Naive thymus-derived CD8-positive, alpha-beta T cell (primary cell): ENCODE measurements at places on chromosomes 1 and 21. TPM values are rescaled to one million over a fixed set of nuclear protein-coding genes. Genes with fewer than 3 reads are reported as not detected.

DNA sequence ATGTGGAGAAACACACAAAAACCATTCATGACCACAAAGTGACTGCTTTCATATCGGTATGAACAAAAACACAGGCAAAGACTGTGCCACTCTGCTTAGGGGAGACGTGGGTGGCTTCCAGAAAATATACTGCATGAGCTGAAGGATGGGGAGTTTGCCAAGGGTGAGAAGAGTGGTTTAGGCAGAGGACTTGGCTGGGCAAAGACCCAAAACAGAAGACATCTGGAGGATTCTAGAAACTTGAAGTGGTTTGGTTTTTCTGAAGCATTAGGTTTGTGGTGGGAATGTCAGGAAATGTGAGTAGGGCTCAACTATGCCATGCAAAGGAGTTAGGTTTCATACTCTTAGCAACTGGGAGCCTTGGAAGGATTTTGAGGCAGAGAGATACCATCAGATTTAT is 26.6 kb upstream of the DNM3 start:
- no peak for DNase-seq

Gene C1QTNF12
- not detected for polyA plus RNA-seq

Gene FNDC5
- not detected for polyA plus RNA-seq

GRCh38 chr1:182264185-182264584 is 127.4 kb downstream of the GLUL start:
- no peak for DNase-seq

Gene SF3B4
- polyA plus RNA-seq: 71.9 TPM

GRCh38 chr1:8962812-8963530 is 17.3 kb downstream of the CA6 start:
- DNase-seq: peak; percentile 52

GRCh38 chr1:201346337-201346939 is 31.0 kb downstream of the TNNT2 start:
- no peak for DNase-seq

GRCh38 chr1:230507666-230508402 is 81.7 kb upstream of the PGBD5 start:
- DNase-seq: no peak

GRCh38 chr1:116854716-116855115 is 55.0 kb upstream of the PTGFRN start:
- no peak for DNase-seq

Gene HMGCS2
- not detected for polyA plus RNA-seq

Gene OBSCN
- polyA plus RNA-seq: 0.56 TPM

DNA sequence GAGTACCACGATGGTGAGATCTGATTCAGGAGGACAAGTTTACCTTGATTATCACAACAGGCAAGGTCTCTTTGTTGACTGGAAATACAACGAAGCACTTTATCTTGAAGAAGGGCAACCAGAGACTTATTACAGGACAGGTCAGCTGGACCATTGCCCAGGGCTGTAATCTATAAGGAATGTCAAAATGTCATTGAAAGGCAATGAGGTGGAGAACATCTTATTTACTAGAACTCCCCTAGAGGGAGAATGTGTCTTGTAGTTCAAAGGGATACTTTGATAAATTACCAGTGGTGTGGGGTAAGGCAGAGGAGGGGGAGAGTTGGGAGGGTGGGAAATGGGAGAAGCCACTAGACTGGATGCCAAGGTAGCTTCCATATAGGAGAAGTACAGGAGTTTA is 212.3 kb downstream of the NCAM2 start:
- no peak for DNase-seq

- no peak for DNase-seq
These were observed 30.3 kb upstream of the USP1 start for GRCh38 chr1:62406576-62406975.

DNA sequence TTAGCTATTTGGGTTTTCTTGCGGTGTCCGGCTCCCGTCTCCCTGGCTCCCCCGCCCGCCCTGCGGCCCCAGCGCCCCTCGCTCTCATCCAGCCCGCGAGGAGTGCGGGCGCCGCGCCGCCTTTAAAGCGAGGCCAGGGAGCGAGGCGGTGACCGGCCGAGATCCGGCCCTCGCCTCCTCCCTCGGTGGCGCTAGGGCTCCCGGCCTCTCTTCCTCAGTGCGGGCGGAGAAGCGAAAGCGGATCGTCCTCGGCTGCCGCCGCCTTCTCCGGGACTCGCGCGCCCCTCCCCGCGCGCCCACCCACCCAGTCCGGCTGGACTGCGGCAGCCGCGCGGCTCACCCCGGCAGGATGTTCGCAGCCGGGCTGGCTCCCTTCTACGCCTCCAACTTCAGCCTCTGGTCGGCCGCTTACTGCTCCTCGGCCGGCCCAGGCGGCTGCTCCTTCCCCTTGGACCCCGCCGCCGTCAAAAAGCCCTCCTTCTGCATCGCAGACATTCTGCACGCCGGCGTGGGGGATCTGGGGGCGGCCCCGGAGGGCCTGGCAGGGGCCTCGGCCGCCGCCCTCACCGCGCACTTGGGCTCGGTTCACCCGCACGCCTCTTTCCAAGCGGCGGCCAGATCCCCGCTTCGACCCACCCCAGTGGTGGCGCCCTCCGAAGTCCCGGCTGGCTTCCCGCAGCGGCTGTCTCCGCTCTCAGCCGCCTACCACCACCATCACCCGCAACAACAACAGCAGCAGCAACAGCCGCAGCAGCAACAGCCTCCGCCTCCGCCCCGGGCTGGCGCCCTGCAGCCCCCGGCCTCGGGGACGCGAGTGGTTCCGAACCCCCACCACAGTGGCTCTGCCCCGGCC is 492 bp downstream of the HLX start:
- DNase-seq: no peak

Gene KRTAP10-2
- not detected for polyA plus RNA-seq

GRCh38 chr1:100703716-100704115 is 15.8 kb upstream of the VCAM1 start:
- DNase-seq: no peak

Gene SV2A
- 2.6 TPM for polyA plus RNA-seq

DNA sequence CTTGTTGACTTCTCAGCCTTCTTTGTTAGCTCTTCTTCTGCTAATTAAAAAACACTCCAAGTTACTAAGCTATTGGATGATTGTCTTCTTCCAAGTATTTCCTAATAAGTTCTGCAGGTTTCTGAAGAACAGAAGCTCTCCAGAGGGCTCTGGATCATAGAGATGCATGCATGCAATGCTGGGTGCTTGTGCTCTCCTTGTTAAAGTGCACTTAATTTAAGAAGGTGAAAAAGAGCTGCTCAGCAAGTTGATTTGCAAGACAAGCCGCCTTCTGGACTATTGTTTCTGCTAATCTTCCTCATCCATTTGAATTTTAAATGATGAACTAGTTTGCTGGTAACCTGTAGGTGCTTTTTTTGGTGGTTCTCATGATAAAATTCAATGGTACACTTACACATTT is 16.1 kb downstream of the RRP15 start:
- no peak for DNase-seq

DNA sequence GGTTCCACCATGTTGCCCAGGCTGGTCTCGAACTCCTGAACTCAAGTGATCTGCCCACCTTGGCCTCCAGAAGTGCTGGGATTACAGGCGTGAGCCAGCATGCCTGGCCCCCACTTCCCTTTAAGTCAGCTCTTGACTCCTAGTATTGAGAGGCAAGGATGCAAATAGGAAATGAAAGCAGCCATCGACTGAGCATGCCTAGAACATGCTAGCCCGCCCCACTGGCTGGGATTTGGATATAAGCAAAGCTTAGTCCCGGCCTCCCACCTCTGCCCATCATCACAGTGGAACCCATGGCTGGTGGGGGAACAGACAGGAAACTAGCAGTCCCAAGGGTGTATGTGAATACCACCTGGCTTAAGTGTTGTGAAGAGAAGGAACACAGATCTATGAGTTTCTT is 10.5 kb downstream of the C1orf167 start:
- DNase-seq: no peak

Gene AIRE
- 0.16 TPM for polyA plus RNA-seq

Gene MYOG
- not detected for polyA plus RNA-seq

Gene LCE3A
- not detected for polyA plus RNA-seq

Gene SLC22A15
- polyA plus RNA-seq: not detected

Gene KRTAP11-1
- not detected for polyA plus RNA-seq

GRCh38 chr1:7785108-7785507 is 1.0 kb downstream of the PER3 start:
- DNase-seq: no peak

- no peak for DNase-seq
These were observed 94.2 kb downstream of the KCNN3 start for GRCh38 chr1:154775621-154776605.

- DNase-seq: no peak
These were observed 1.4 kb downstream of the YBEY start for GRCh38 chr21:46287541-46287940.

Gene FCRL5
- not detected for polyA plus RNA-seq

- DNase-seq: no peak
These were observed 7.8 kb upstream of the GJB5 start for GRCh38 chr1:34746785-34747637.

Gene IGSF8
- polyA plus RNA-seq: 40.2 TPM

- DNase-seq: no peak
These were observed 105.7 kb downstream of the SYF2 start for GRCh38 chr1:25126562-25126961.

Gene TATDN3
- polyA plus RNA-seq: 15.6 TPM

DNA sequence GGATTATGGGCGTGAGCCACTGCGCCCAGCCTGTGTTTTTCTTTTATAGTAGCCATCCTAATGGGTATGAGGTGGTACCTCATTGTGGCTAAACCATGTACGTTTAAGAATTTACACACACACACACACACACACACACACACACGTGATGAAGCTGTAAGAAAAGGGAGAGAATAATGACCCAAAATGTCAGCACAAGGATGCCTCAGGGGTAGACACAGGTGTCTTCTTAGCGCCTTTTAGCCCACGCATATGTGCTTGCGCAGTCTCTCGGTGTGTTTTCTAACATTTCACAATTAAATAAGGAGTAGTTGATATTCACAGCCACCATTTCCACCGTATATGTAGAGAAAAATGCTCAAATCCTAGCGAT is 782 bp upstream of the PFKL start:
- peak; percentile 39 for DNase-seq

Gene CHRM3
- polyA plus RNA-seq: 0.63 TPM

- DNase-seq: no peak
These were observed 168.4 kb downstream of the ZZZ3 start for GRCh38 chr1:77513839-77514763.

GRCh38 chr1:37243368-37244082 is 209.2 kb upstream of the GRIK3 start:
- DNase-seq: no peak

Gene ICOSLG
- polyA plus RNA-seq: 0.19 TPM

- no peak for DNase-seq
These were observed 45.7 kb downstream of the ABCD3 start for GRCh38 chr1:94463765-94464330.

DNA sequence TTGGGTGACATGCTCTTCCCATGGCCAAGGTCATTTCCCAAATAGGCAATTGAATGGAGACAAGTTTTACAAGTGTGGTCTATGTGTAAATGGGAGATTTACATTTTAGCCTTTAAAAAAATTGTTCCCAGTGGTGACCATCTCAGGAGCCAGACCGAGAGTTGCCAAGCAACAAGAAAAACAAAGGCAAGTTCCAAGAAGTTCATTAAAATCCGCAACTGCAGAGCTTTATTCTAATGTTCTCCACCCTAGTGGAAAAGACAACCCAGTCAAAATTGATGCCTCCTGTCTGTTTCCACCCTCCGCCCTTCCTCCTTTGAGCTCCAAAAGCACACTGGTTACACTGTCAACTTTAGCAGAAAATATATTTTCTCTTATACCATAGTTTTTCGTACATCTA is 33.2 kb upstream of the CD55 start:
- no peak for DNase-seq

DNA sequence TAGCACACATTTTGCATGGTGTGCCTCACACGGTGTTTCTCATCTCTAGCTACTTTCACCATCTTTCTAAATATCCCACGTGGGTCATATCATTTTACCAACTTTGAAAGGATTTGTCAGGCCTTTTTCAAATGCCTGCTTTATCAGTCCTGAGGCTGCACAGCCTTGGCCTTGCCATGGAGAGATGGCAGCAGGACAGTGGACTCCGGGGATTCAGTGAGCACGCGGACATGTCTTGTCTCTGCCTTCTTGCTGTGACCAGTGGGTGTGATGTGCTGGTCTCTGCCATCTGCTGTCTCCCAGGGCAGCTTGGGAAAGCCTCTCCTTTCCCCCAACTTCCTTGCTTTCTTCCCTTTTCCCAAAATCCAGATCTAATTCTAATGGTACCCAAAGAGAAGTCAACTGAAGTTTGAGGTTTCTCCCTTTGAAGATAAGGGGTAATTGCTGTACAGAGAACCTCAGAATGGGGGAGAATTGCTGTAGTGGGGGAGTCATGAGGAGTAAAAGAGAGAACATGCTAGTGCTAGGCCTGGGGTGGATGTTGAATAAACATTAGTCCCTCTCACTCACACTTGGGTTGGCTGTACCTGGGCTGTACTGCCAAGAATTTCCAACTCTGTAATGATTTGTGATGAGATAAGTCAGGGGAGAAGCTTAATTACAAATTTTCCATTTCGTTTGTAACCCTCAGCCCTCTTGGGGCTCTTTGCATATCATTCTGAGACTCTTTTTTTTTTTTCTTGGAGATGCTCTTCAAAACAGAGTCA is 99.5 kb downstream of the GALNT2 start:
- no peak for DNase-seq

Gene C1QB
- not detected for polyA plus RNA-seq

DNA sequence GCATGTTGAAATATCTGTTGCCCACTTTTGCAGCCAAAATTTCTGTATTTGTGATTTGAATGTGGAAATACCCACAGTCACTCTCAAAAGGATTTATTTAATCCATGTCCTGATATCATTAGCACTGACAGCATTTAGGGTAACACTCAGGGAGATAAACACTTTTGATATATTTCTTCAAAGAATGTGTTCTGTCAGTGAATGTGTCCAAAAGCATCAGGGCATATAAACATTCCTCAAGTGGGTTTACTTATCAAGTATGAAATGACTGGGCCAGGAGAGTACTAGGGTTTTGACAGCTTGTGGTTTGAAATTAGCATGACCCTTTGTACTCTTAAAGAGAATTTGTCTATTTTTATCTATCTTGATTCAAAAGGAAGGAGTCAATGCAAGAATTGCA is 1302.1 kb upstream of the ADGRL2 start:
- no peak for DNase-seq

DNA sequence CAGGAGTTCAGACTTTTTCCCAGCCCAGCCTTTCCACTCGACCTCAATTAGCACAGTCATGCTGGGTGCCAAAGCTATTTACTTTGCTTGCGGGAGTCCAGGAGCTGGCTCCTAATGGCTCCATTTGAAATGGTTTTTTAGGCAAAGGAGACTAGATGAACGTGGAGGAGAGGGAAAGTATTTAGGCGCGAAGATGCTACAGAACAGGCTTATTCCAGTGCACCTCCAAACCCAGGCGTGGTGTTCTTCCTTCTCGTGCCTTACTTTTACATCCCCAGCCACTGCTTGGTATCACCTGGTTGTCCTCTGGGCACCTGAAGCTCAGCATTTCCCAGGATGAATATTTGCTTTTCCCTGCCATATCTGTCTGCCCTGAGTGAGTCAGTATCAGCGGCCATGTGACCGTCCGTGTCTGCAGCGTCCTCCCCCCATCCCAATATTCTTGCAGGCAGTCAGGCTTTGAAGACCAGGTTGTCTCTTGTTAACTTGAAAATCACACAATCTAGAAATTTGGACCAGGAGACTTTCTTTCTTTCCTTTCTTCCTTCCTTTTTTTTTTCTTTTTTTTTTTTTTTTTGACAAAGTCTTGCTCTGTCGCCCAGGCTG is 198.5 kb downstream of the DYRK1A start:
- DNase-seq: no peak

Gene EPHB2
- polyA plus RNA-seq: not detected

Gene PTBP2
- 2.1 TPM for polyA plus RNA-seq

GRCh38 chr1:53348486-53349368 is 20.9 kb upstream of the LRP8 start:
- no peak for DNase-seq

Gene MAP10
- 1.9 TPM for polyA plus RNA-seq

GRCh38 chr1:115475901-115476300 is 137.9 kb upstream of the NGF start:
- no peak for DNase-seq
